B cell (primary cell): ENCODE measurements at places on chromosomes 3 and 15. TPM values are rescaled to one million over a fixed set of nuclear protein-coding genes. Genes with fewer than 3 reads are reported as not detected.

ZNF80 gene
- total RNA-seq, result 0.27 and 0.42 TPM in 2 replicates

ZIC1 gene
- total RNA-seq, result not detected in 2 replicates

CNTN3 gene
- total RNA-seq, result not detected in 2 replicates

- DNase-seq, result no peak
Measured at GRCh38 chr15:73054417-73054953, 2.2 kb downstream of the NEO1 start.

GRCh38 chr3:142269767-142270166 lies 44.4 kb upstream of the GK5 start:
- no peak for DNase-seq

GNB5 gene
- total RNA-seq, result 142 and 156 TPM in 2 replicates

GRCh38 chr3:153061938-153062528 lies 100.0 kb upstream of the RAP2B start:
- DNase-seq, result no peak

GRCh38 chr15:99671926-99672635 lies 61.2 kb downstream of the LYSMD4 start:
- no peak for DNase-seq

P2RY1 gene
- total RNA-seq, result 0.15 and 0.17 TPM in 2 replicates

SYNPR gene
- total RNA-seq, result not detected in 2 replicates

FBXW12 gene
- not detected in 2 replicates for total RNA-seq

HTR3E gene
- total RNA-seq, result not detected in 2 replicates

DNA sequence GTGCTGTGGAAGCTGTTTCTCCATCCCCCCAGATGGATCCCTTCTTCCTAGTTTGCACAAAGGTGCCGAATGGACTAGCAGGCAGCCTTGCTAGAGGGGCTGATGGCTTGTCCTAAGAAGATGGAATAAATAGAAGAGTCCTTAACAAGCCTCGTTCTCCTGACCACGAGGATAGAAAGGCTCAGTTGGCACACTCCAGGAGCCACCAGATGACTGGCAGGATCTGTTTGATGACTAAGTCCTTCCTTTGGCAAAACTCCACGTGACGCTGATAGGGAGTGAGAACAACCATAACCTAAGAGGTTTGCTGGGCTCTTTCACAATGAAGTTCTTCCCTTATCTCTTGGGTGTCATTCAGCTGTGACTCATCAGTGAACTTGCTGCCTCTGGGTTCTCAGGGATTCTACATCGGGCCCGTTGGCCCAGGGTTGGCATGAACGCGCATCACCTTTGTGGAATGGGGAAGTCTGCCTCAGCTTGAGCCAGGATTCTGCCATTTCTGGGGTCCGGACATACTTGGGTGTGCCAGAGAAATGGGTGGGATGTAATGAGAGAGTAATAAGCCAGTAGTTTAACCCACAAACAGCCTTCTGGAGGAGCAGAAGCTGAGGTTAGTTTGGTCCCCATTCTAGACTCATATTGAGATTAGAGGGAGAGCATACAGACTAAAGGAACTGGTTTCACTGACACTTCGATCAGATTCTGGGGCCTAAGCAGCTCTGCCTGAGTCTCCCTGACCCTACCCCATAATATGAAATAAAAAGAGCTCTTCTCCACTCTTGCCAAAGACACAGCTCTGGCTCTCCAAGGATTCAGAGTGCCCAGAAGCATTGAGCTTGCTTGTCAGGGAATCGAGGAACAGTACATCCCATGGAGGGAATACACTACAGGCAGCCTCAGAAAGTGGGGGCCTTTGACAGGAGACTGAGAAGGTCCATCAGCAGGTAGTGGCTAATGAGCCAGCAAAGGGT lies 2.0 kb upstream of the MELTF start:
- DNase-seq, result no peak

GRCh38 chr15:71342658-71343057 lies 227.4 kb downstream of the THSD4 start:
- DNase-seq, result no peak
